ENCODE measurements at places on chromosomes 4 and X.

GRCh38 chrX:2962381-2962780 lies 33.2 kb upstream of the ARSD start:
- DNase-seq = no peak

GRCh38 chr4:176422511-176422910 lies 102.7 kb downstream of the SPCS3 start:
- no peak for DNase-seq

GRCh38 chr4:94519019-94519418 lies 67.3 kb downstream of the PDLIM5 start:
- DNase-seq = no peak

- no peak for DNase-seq
These were observed 297.2 kb upstream of the LDB2 start for GRCh38 chr4:17195461-17196275.

GRCh38 chr4:128582427-128582870 lies 227.1 kb upstream of the JADE1 start:
- DNase-seq = no peak

GRCh38 chr4:32425243-32425642 lies 1705.1 kb downstream of the PCDH7 start:
- no peak for DNase-seq

GRCh38 chr4:13328591-13328990 lies 155.5 kb downstream of the RAB28 start:
- no peak for DNase-seq

GRCh38 chr4:77043507-77044136 lies 32.2 kb downstream of the CCNI start:
- DNase-seq = no peak

GRCh38 chr4:128858879-128859671 lies 49.6 kb downstream of the JADE1 start:
- no peak for DNase-seq

- no peak for DNase-seq
These were observed 228.5 kb downstream of the AFF2 start for GRCh38 chrX:148728901-148729300.

DNA sequence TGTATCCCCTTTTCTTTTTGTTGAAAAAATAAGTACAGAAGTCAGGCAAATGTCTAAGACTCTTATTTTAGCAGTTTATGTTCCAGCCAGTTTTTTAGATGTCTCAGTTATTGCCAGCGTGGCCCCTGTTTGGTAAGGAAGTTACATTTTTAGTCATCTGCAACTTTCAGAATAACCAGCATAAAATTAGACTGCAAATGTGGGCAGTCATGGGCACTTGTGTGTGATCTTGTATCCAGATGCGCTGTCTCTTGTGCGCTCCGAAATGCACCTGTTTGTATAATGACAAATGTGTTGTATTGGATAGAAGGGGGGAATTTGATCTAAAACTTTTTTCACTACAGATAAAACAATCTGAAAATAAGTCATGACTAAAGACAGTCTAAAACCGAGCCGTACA lies 44.3 kb upstream of the CLCN4 start:
- no peak for DNase-seq

DNA sequence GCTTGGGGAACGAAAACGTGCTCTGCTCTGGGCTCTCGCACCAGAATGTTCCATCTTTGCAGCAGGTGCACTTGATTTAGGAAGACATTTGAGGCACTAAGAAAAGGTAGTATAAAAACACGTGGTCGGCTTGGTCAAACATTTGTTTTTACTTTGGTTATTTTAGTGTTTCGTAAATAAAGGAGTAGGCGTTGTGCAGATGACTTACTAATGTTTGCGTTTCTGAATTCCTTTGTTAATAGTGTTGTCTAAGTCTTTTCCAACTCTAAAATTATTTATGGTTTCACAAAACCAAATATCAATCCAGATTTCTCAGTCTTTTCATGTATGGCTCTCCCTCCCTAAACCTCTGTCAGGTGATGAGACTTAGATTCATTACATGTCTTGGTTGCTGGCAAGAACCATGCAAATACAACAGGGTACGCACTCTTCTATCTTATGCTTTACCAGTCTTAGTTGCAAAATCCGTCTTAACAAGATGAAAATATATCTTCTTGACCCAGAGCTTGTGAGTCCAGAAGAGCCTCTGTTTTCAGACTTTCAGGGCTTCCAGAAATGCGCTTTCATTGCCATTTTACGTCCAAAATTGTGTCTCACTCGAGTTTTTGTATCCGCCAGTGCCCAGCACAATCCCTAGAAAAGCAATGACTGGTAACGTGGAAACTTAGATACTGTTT lies 686 bp downstream of the MTHFD2L start:
- DNase-seq = no peak

- no peak for DNase-seq
These were observed 9.1 kb downstream of the WFS1 start for GRCh38 chr4:6278801-6279197.

GRCh38 chr4:40211224-40212185 lies 14.7 kb downstream of the RHOH start:
- no peak for DNase-seq

DNA sequence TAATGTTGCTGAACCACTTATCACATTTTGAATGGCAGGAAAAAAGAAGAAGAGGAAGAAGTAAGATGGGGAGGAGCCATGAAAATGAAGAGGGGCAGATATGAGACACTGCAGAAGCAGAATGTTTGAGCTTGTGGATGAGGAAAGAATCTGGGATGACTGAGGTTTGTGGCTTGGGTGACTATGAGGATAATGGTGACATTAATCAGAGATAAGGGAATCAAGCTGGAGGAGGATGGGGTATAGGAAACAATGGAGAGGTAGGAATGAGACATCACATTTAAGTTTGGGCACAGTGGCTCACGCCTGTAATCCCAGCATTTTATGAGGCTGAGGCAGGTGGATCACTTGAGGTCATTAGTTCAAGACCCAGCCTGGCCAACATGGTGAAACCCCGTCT lies 19.1 kb upstream of the PHF8 start:
- no peak for DNase-seq

DNA sequence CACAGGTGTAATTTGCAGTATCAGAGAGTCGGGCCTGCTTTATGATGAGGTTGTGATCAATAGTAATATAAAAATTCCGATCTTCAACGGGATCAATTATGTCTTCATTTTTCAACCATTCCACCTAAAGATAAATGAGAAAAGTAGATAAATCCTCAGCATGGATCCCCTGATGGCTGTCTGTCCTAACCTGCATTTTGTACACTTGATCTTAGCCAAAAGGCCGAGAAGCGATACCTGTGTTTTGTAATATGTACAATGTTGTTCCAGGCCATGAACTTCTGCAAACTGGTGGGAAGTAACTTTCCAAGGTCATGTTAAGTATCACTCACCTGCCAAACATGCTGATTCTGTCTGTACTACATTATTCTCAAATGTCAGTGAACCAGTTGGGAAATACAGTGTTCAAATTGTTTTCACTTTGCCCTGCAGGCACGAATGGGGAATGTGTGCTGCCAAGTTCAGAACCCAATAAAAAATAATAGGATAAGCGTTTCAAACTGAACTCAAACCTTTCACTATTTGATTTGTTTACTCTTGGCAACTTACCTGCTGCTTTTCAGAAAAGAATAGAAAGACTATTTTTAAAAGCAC lies 298.1 kb downstream of the UNC5C start:
- no peak for DNase-seq

- DNase-seq = no peak
These were observed 66.3 kb downstream of the ITM2A start for GRCh38 chrX:79300856-79301255.

GRCh38 chrX:39811376-39811775 lies 286.4 kb downstream of the BCOR start:
- no peak for DNase-seq

GRCh38 chrX:102995316-102995715 lies 58.2 kb downstream of the RAB40AL start:
- no peak for DNase-seq

DNA sequence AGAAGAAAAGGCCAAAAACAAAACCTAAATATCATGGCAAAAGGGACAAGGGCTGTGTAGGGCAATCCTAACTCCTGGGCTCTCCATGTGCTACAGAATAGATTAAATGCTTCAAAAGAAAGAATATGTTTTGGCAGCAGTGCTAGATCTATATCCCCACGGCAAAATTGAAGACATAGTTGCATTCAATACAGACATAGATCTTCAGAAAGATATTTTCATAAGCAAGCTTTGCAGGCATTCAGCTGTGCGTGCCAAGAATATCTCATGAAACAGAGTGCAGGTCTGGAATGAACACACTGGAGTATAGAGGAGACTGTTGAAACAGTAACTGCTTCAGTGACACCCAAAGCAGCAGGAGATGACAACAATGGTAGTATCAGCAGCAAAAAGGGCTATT lies 1476.9 kb downstream of the ARAP2 start:
- no peak for DNase-seq

GRCh38 chrX:120361764-120362305 lies at the start of gene ATP1B4:
TSS of gene ATP1B4 (plus strand) at chrX:120362089. CDS start at chrX:120362169, 80 bp downstream.
- no peak for DNase-seq

DNA sequence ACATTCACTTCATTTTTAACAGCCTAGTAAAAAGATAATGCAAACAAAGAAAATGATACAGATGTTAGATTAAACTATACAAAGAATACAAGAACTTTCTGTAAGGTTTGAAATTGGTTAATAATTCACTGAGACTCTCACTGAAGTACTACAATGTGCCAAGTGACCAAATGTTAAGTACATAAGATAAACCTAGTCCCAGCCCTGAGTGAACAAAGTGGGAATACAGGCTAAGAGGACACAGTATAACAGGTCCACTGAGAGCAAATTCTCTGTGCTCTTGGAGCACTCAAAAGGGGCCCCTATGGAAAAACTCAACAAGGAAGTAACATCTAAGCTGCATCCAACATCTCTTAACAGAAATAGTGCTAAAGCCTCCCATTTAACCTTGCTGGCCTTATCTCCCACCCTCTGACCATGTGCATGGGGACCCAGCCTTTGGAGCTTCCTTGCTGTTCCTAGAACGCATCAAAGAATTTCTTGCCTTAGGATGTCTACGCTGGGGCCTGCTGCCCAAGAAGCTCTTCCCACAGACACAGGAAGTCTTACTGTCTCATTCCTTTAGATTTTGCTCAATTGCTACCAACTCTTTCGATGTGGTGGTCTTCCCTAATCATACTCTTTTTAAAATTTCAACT lies 113.4 kb downstream of the ZAR1 start:
- no peak for DNase-seq

GRCh38 chr4:26035921-26036320 lies 121.9 kb downstream of the SMIM20 start:
- DNase-seq = no peak

DNA sequence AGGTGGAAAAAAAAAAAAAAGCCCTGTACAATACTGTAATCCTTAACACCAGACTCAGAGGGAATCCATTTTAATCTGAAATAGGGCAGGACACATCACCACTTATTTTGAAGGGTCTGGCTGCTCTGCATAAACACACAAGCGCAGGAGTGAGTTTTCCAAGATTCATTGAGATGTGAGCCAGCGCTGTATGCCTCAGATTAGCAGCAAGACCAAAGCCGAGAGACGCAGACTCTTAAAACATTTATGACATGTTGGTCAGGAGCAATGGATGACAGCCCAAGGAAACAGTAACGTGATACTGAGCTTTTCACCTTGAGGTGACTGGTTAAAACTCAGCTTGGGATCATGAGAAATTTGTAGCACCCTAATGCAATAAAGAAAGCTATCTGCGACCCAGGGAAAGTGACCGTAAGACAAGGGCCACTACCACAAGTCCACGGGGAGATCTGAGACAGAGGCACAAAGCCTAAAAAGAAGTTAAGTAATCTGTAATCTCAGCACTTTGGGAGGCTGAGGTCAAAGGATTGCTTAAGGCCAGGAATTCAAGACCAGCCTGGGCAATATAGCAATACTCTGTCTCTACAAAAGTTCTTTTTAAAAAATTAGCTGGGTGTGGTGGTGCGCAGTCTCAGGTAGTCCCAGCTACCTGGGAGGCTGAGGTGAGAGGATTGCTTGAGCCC lies 210.6 kb downstream of the COL25A1 start:
- no peak for DNase-seq

GRCh38 chr4:108165586-108165985 lies 3.1 kb downstream of the LEF1 start:
- no peak for DNase-seq

DNA sequence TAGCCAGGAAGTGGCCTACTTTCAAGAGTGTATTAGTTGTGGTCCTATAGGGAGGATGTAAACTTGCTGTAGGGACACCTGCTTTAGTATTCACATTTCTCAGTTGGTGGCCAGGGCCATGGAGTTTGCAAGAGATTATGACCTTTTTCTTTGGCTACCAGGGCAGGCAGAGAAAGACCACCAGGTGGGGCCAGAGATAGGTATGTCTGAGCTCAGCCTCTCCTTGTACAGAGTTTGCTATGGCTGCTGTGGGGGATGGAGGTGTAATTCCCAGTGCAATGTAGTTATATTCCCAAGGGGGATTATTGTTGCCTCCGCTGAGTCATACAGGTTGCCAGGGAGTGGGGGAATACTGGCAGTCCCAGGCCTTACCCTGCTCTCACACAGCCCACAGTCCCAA lies 26.3 kb upstream of the DACH2 start:
- no peak for DNase-seq
